CD4-positive, alpha-beta T cell treated with Interleukin-1 beta for 1 hour (primary cell): ENCODE measurements at places on chromosomes 11 and 22.
A peak's percentile ranks its signal among the peaks of the same experiment; 100 is the strongest.

GRCh38 chr22:23850136-23850611 lies 7.5 kb upstream of the SLC2A11 start:
- no peak for DNase-seq

- DNase-seq: no peak
Observed at GRCh38 chr11:46116007-46116711, 5.1 kb downstream of the PHF21A start.

GRCh38 chr22:42074132-42074811 lies at the start of gene PHETA2:
TSS of gene PHETA2 (plus strand) at chr22:42074248. CDS start at chr22:42077294, 3,046 bp downstream.
- peak; percentile 56 for DNase-seq

GRCh38 chr11:12973528-12974181 lies 35.5 kb upstream of the RASSF10 start:
- no peak for DNase-seq

GRCh38 chr22:38073150-38074130 lies 10.5 kb downstream of the SLC16A8 start:
- no peak for DNase-seq

GRCh38 chr11:124791626-124792341 lies 8.4 kb downstream of the MSANTD2 start:
- DNase-seq: no peak

DNA sequence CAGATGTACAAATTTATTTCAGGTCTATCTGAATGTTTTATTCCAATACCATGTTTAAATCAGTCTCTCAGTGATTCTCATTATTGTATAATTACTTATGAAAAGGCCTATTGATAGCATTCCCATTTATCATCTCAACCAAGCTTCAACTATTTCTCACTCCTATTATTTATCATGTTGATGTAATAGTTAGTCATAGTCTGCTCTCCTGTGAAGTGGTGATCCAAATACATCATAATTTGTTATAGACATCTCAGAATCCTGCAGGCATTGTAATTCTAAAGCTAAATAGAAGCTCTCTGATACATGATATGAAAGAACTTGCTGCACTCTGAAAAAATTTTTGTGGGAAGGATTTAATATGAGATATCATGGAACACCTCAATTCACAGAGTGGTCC lies 21.8 kb upstream of the OR8G1 start:
- no peak for DNase-seq
